ENCODE measurements at places on chromosomes 1 and 21.

DNA sequence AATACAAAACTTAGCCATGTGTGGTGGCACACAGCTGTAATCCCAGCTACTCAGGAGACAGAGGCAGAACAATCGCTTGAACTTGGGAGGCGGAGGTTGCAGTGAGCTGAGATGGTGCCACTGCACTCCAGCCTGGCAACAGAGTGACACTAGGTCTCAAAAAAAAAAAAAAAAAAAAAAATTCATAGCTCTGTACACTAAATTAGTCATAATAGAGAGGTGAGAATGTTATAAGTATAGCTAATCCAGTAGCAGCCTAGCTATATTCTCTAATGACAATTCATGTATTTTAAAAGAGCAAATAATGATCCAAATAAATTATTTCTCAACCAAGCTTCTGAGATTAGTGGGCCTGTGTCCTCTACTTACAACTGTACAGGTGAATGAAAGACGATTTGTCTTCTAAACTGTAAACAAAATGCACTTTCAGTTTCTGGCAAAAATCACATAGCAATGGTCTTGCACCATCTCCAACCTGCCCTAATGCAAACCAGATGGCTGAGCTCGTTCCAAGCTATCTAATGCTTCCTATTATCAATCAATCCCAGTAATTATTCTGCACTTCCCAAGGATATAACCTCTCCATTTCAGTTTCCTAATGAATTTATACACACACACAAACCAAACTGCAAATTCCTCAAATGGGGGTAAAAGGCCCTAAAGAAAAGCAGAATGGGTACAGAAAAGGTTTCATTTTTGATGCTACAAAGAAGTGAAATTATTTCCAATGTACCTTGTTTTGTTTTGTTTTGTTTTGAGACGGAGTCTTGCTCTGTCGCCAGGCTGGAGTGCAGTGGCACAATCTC, 56.5 kb downstream of the GATAD2B start:
- no peak for DNase-seq

GRCh38 chr1:20993716-20994575, 182.8 kb downstream of the EIF4G3 start:
- no peak for DNase-seq

- no peak for DNase-seq
These were observed 835 bp downstream of the C1orf52 start for GRCh38 chr1:85258536-85259117.

GRCh38 chr1:172399756-172400721, 20.4 kb upstream of the C1orf105 start:
- DNase-seq: no peak

Measured in CD8-positive, alpha-beta memory T cell (primary cell).